NCI-H1930 (cell line): ENCODE measurements at places on chromosomes 12 and 14.

- no peak for DNase-seq
These were observed 5.9 kb downstream of the KLHL33 start for GRCh38 chr14:20429801-20430669.

- no peak for DNase-seq
These were observed 40.4 kb downstream of the KICS2 start for GRCh38 chr12:64181430-64182291.

GRCh38 chr12:25566202-25566949 is 13.3 kb upstream of the LMNTD1 start:
- DNase-seq = no peak

GRCh38 chr14:45651890-45652289 is 398.9 kb upstream of the MIS18BP1 start:
- DNase-seq = no peak

DNA sequence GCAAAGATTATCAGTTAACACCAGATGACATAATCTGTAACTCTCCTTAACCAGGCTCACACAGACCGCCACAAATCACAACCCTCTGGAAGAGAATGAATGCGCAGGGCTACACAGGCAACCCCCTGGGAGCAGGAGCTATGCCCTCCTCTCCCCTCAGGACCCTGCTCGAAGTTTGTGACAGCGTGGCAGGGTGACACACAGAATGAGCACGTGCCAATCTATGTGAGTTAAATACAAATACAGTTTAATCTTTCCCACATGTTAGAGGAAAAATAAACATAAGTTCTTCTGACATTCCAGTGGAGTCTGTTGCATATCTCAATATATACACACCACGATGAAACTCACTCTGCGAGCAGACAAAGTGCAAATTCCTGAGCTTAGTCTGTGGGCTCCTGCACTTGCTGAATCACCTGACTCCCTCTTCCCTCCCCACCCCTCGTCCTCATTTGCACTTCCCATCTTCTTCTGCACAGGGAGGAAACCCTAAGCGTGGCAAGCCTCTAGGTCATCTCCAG is 37.6 kb downstream of the BCAT1 start:
- no peak for DNase-seq

DNA sequence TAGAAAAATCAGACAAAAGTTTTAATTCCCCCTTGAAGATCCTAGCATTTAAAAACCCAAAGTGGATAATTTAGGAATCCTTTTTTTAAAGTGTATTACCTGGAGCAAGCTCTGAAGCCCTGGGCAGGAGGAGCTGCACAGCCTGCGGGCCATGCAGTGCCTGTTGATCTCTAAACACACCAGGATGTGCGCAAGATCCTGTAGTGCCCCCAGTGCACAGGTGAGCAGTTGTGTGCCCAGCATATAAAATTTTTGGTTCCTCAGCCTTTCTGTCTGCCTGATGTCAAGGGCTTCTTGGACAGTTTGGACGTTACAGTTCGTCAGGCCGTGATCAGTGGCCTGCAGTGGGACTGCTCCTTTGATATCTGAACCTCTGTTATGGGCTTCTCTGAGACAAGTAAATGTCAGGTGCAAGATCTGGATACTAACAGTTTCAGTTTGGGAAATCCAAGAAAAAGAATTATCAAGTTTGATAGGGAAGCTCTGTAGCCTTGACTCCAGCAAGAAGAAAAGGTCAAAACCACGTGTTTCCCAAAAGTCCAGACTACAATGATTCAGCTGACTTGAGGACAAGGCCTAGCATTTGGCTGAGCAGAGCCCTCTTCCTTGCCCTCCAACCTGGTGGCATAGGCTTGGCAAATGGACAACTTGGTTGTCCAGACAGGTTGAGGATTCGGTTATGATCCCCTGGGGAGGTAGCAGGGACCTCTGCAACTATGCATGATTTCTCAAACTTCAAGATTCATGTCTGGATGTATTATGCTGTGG is 1.0 kb downstream of the ATXN7L3B start:
- DNase-seq = no peak

DNA sequence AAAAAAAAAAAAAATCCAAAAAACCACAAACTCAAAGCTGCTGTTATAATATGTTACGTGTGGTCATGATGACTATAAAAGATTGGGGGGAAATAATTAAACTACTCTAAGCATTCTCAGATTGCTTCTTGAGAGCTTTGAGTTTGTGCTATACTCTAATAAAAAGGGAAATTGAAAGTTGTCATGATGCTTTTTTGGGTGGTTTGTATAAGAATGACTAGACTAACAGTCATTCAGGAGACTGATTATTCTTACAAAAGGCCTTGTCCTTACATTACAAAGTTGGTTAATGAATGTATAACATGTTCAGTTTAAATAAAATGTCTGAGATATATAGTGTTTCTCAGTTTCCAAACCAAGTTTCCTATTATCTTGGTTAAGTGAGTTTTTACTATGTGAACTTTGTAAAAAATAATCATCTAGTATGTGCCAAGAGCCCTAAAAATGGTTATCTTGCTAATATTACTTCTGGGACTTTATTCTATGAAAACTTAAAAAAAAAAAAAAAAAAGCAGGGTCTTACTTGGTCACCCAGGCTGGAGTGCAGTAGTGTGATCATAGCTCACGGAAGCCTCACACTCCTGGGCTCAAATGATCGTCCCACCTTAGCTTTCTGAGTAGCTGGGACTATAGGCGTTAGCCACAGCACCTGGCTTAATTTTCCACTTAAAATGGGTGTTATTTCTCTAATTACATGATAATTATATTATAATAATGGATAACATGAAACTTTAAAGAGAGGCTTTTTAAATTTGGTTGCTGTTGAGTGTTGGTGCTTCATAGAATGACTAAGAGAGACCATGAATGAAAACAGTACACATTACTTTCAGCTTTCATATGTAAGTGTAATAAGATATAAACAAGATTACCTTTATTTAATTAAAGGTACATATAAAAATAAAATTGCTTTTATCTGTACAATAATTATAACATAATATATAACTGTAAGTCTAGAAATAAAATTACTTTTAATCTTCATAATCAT is 459.6 kb upstream of the RGS6 start:
- no peak for DNase-seq

DNA sequence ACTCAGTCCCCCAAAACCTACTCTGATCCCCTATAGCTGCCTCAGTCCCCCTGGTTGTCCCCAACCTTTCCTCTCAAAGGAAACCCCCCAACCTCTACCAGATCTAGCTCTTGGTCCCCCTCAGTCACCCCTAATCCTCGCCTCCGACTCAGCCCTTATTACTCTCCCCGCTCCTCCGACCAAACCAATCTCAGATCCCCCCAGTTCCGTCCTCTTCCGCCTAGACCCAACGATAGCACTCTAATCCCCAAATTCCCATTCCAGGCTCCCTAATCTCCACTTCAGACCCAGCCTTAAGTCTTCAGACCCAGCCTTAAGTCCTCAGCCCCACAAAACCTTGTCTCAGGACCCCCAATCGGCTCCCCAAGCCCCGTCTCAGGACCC is 612 bp downstream of the VPS37B start:
- DNase-seq = no peak

GRCh38 chr14:36655963-36656686 is 5.5 kb upstream of the PAX9 start:
- no peak for DNase-seq
